ENCODE measurements at places on chromosomes 11 and 22. TPM values are rescaled to one million over a fixed set of nuclear protein-coding genes. Genes with fewer than 3 reads are reported as not detected.

Gene AMOTL1
- total RNA-seq = 73.6 TPM

Gene CATSPER1
- not detected for total RNA-seq

Gene CNTN5
- 0.16 TPM for total RNA-seq

DNA sequence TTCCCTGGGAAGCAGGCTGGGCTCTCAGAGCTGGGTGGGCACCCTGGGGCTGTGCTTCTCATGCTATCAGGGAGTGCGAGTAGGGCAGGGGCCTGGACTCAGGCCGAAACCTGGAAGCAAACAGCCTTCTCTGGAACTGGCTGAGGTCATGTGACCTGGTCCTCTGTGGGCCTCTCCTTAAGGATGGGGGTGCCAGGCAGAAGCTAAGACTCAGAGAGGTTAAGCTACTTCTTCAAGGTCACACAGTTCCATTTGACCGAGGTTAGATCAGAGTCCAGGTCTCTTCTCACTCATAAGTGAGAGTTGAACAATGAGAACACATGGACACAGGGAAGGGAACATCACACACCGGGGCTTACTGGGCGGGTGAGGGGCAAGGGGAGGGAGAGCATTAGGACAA, 7.4 kb downstream of the FADS3 start:
- no peak for DNase-seq

- no peak for DNase-seq
Observed at GRCh38 chr11:99592266-99592665, 571.5 kb downstream of the CNTN5 start.

GRCh38 chr11:106717222-106717621, 301.1 kb downstream of the GUCY1A2 start:
- DNase-seq = no peak

DNA sequence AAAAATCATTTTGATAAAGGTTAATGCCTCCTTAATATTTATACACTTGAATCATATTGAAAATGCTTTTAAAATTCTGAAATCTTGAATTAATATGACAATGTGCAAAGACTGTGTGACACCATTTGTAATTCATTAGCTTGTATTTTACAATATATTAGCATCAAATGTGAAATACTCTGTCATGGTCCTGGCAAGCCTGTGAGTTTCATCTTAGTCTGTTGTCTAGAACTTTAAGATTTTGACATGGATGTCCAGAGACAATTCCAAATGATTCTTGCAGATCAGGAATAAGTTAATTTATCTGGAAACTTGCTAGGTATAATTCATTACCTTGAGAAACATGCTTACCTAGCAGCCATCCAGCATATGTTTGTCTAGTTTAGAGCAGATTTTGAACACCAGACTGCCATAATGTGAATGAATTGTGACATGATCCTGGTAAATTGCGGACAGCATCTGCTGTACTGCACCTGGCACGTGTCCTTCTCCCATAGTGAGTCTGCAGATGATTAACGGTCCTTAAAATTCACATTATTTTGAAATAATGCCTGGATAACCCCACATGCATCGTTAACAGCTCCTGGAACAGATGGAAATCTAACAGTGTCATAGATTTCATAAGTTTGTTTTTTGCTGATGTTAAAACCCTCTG, 34.5 kb upstream of the DEUP1 start:
- DNase-seq = no peak
